Mesenteric fat pad (tissue), 1 donor: ENCODE measurements at places on chromosomes 3 and 15.

GRCh38 chr15:99719096-99719541 is 14.1 kb downstream of the LYSMD4 start:
- no peak for DNase-seq

GRCh38 chr3:47416041-47416440 is 35.2 kb downstream of the PTPN23 start:
- no peak for DNase-seq

DNA sequence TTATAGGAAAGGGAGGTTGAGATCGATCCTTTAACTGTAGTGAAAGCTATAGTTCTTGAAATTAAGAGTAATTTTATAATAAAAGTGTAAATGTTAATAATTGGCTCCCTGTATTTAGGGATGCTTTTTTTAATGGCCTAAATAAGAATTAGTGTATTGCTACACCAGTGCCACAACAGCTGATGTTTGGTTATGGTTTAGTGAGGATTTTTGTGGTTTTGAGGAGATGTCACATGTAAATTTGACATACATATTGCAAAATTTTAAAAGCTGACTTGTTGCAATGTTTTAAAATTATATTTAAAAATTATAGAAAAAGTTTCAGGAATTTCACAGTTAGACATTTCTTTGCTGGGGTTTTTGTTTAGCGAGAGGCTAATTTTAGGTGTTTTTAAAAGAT is 3.9 kb downstream of the TSC22D2 start:
- no peak for DNase-seq

DNA sequence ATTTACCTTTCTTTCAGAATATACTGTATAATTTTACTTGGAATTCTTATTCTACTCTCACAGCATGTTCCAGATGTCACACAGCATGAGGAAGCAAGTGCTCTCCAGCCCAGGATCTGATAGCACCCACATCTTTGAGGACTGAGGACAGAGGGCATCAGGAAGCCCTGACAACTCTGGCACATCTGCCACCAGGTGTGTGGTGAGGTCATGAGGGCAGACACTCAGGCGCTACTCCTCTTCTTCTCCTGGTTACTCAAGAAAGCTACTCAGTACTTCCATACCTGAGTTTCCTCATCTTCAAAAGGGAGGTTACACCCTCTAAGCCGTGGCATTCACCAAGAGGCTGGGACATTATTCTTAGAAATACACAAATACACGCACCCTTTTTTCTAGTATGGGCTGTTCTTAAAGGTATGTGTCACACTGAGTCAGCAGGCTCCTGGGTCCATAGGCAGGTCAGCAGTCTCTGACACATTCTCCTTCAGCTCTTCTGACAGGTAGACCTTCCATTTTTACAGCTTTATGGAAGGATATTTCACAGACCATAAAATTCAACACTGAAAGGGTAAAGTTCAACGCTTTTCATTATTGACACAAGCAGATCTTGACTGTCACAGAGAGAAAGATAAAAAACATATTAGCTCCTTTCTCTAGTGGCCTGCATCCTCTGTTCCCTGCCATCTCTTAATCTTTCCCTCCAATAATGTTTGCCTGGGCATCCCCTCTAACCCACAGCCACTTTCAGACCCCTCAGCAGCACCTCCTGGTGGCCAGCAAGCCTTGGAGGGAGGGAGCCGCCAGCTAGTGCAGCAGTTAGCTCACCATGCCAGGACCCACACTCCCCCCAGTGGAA is 103.2 kb upstream of the TJP1 start:
- no peak for DNase-seq

GRCh38 chr3:30811151-30811795 is 83.2 kb downstream of the GADL1 start:
- DNase-seq, result no peak
